Dermis blood vessel endothelial cell (primary cell): ENCODE measurements at places on chromosomes 7 and 10.

- no peak for DNase-seq
Measured at GRCh38 chr10:128498746-128499145, 372.5 kb upstream of the MKI67 start.

DNA sequence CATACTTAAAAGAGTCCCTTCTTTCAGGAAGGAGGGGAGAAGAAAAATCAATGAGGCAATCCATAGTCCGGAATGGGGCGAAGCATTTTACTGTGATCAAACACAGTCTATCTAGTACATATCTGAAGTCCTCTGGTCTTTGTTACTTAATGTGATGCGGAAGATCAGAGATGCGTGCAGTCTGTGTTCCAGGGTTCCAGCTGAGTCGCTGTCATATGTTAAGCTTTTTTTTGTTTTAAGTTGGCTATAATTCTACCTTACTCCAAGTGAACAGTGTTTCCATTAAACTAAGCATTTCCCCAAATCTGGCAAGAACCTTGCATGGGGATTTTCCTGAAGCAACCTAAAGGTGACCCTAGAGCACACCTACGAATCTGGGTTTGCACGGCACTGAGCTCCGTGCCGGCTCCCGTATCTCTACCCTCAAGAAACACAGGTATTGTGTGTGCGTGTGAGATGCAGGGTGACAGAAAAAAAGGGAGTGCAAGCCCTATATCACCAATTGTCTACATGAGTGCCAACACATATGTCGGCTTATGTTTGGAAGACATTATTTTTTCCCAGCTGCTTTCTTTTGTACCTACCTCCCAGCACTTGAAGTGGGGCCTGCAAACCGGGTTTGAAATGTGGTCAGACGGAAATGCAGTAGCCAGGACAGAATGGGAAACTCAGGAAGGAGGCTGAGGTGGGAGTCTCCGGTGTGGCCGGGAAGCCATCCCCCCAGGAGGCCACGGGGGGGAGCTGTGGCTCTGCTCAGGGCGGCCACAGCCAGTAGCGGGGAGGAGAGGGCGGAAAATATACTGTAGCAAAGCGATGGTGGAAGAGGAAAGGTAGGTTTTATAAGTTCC is 435.8 kb upstream of the MGMT start:
- peak; percentile 80 for DNase-seq

- DNase-seq = no peak
Measured at GRCh38 chr7:22907805-22908204, 85.2 kb upstream of the TOMM7 start.

DNA sequence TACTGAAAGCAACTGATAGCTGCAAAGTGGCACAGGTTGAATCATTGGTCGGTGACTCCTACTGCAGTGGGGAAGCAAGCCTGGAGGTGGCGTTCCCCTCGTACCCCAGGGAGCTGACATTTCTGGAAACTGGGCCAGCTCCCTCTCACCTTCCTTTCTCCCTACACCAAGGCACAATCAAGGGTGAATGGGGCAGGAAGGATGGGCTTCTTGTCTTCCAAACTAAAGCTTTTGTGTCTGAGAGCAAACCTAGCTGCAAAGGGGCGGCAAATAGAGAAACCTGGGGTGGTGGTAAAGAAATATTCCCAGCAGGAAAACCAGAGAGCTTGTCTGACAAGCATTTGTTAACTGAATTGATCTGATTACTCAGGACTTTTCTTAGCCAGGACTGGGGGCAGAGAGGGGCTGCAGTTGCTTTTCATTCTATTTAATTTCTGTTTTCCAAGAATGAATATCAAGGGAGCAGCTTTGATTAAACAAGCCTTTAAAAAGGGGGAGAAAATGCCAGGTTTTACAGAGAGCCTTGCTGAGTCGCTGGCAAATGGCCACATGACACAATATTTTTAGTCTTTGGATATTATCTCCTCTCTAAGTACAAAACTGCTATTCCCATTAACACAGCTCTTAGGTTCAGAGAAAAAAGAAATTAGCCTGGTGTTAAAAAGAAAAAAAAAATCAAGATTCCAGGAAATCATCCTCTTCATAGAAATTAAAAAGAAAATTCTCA is 27.8 kb downstream of the CDHR3 start:
- DNase-seq = no peak

GRCh38 chr10:49322371-49323170 is 23.6 kb downstream of the C10orf71 start:
- no peak for DNase-seq

GRCh38 chr10:16832351-16833080 is 15.3 kb upstream of the RSU1 start:
- DNase-seq = peak; percentile 99

DNA sequence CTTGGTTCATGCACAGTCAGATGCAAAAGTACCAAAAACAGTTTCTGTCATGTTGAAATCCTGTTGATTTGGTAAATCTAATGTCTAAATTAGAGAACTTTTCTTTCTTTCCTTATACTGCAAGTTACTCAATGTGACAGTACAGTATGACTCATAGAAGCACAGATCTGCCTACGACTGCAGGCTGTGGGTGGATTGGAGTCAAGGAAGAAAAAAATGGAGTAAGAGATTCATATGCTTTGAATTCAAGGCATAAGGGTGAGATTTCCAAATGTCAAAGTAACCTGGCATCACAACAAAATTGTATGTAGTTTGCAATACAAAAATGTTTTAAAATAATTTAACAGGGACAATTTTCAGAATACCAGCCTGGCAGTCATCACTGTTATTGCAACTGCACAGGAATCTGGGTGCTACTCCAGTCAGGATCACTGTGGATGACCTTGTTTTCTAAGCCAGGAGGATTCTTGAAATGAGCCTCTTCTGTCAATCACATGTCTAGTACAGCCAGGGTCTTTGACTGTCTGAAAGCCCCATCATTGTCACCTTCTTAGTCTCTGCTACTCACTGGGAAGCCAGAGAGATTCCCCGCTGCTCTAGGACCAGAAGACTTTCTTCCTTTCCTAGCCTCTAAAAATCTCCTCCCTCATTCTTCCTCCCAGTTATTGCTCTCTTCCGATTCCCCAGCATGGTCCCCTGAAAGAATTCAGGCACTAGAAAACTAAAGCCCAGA is 83.6 kb downstream of the CD36 start:
- no peak for DNase-seq

DNA sequence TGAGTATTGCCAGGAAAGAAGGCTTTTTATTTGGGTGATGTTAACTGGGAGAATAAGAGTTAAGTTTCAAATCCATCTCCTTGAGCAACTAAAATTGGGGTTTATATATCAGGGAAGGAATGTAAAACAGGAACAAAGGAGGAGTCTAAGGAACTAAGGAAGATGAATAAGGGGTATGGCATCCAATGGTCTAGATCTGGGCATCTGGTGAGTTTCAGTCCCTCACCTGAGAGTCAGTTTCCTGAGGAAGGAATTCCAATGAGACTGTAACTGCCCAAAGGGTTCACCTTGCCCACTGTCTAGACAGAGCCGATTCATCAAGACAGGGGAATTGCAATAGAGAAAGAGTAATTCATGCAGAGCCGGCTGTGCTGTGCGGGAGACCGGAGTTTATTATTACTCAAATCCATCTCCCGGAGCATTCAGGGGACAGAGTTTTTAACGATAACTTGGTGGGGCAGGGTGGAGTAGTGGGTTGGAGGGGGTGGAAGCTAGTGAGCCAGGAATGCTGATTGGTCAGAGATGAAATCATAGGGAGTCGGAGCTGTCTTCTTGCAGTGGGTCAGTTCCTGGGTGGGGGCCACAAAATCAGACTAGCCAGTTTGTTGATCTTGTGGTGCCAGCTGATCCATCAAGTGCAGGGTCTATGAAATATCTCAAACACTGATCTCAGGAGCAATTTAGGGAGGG is 188.3 kb upstream of the STK17A start:
- no peak for DNase-seq

DNA sequence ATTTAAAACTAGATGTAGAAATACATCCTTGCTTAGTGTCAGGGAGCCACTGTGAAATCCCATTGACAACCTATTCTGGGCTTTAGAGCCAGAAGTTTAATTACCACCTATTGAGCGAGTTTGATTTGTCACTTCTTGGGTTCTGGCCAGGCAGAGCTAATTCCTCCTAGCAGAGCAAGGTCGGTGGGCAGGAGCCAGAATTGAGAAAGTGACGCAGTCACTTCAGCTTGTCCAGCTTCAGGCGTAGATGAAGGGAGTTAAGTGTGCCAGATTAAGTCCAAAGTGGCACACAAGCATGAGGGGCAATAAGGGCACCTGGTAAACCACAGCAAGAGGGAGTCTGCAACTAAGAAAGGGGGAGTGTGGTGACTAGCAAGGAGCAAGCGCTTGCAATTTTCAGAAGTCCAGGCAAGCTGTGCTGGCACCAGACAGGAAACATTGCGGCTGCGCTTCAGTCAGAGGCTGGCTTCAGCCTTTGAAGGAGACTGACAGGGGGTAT is 119.4 kb downstream of the ST7 start:
- DNase-seq = peak; percentile 73

DNA sequence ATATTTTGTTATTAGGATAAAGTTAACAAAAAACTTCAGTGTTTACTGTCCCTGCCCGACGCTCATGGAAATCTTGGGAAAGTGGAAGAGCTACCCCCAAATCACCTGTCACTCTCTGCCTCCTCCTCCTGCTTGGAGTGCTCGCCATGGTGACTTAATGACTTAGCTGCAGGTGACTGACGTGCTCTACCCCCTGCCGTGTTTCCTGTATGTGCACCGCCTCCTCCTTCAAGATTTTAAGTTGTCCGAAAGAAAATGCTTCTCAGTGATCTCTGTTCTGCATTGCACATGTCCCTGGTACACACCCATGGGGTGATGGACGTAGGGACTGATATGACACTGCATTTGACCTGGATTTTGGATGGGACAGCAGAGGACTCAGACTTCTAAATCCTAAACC is 338.8 kb upstream of the SHH start:
- DNase-seq = no peak

GRCh38 chr10:90417476-90418210 is 440.2 kb downstream of the HTR7 start:
- DNase-seq = no peak

DNA sequence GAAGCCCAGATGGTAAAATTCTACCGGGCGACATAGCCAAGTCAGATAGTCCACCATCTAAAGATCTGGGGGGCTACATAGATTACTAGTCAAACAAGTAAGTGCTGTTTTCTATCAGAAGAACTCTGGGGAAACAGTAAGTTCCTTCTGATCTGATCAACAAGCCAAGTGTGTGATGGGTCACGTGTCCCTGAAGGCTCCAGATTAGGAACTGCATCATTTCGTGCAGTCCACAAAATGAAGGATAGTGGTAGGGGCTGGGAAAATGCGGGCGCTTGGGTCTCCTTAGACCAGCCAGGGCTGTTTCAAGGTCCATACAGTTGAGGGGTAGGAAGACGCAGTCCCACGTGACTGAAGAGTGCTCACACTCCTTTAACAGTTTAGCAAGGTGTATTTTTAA is 1.8 kb upstream of the CHN2 start:
- no peak for DNase-seq

DNA sequence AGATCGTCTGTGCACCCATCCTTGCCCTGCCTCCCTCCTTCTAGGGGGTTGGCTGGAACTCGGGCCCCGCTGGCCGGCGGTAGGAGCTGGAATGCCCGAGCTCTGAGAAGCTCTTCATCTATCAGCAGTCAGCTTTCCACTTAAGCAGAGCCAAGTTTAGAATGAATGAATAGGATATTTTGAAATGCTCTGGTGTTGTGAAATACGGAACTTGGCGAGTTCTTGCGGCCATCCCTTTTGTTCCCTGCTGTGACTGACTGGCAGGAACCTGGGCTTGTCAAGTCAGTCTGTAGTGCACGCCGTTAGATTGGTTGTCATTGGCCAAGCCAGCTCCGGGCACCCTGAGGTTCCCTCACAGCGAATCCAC is 33.3 kb downstream of the FOXK1 start:
- no peak for DNase-seq

GRCh38 chr10:67666416-67667034 is 29.5 kb downstream of the CTNNA3 start:
- peak; percentile 56 for DNase-seq

GRCh38 chr10:110753462-110753861 is 109.3 kb downstream of the RBM20 start:
- DNase-seq = no peak

DNA sequence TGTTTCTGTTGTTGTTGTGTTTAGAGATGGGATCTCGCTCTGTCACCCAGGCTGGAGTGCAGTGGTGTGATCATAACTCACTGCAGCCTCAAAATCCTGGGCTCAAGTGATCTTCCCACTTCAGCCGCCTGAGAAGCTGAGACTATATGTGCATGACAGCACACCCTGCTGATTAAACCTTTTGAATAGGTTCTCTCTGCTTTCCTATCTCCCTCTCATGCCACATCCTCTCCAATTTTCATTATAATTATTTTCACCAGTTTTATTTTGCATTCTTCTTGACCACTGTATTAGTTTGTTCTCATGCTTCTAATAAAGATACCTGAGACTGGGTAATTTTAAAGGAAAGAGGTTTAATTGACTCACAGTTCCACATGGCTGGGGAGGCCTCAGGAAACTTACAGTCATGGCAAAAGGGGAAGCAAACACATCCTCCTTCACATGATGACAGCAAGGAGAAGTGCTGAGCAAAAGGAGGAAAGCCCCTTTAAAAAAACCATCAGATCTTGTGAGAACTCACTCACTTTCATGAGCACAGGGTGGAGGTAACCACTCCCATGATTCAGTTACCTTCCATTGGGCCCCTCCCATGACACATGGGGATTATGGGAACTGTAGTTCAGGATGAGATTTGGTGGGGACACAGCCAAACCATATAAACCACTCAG is 12.9 kb downstream of the AGK start:
- no peak for DNase-seq

GRCh38 chr10:63320683-63321082 is 145.1 kb downstream of the JMJD1C start:
- no peak for DNase-seq

GRCh38 chr10:86062198-86062550 is 304.4 kb downstream of the GRID1 start:
- DNase-seq = no peak

DNA sequence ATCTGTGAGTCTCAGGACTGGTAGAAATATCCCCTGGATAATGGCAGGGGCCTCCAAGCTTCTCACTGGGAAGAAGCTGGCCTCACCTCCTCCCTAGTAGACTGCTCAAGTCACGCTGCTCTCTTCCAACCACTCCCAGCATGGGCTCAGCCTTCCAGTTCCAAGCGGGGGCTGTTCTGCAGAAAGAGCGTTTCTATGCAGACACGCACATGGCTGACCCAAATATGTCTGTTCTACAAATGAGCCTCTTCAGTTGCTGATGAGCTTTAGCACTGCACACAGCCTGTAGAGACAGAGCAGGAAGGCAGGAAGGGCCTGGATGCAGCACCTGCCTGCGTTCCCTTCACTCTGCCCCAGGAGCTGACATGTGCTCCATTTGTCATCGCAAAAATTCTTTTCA is 523.9 kb upstream of the MGMT start:
- DNase-seq = no peak

GRCh38 chr10:36345807-36346206 is 703.7 kb upstream of the FZD8 start:
- peak; percentile 6 for DNase-seq
